ENCODE measurements at places on chromosomes 1 and 21.

DNA sequence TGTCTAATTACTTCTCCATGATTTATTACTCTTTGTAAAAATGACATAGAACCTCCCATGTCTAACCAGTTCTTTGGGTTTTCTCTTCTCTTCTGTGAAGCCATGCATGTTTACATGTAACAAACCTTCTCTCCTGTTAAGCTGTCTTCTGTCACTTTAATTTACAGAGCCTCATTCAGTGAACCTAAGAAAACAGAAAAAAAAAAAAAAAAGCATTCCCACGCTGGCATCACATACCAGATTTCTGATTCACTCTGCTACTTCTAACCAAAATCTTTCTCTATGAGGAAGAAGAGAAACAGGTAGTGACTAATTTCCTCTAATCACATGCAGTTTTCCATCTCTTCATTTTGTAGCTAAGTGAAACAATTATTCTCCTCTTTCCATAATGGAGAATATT lies 141.4 kb upstream of the CXADR start:
- no peak for DNase-seq

DNA sequence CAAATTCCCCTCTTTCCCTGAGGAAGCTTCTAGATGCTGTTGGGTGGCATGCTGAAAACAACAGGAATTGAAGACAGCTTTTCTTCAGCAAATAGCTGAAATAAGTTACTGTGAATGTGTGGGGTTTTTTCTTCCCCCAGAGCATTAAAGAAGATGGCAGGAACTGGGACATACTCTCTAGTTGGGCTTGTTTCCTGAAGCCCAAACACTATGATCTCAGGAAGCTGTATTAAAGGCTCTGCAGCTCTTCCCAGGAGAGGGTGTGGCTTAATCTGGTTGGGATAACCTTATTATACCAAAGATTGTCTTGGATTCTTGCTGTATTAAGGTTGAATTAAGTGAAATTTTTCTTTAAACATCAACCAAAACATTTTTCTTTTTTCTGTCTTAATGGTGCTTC lies 64.9 kb upstream of the LMO4 start:
- no peak for DNase-seq

DNA sequence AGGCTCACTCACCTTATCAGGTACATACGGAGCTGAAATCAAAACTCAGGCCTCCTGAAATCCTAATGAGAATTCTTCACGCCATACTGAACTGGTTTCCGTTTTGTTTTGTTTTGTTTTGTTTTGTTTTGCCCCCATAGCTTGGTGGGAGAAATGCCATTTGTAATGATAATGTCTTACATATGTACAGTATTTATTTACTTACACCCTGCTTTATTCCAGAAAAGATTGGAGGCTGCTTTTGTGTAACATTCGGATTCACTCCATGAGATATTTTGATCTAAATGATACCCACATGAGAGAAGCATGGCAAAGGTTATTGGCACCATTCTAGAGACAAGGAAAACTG lies 84.7 kb downstream of the EPHB2 start:
- no peak for DNase-seq

DNA sequence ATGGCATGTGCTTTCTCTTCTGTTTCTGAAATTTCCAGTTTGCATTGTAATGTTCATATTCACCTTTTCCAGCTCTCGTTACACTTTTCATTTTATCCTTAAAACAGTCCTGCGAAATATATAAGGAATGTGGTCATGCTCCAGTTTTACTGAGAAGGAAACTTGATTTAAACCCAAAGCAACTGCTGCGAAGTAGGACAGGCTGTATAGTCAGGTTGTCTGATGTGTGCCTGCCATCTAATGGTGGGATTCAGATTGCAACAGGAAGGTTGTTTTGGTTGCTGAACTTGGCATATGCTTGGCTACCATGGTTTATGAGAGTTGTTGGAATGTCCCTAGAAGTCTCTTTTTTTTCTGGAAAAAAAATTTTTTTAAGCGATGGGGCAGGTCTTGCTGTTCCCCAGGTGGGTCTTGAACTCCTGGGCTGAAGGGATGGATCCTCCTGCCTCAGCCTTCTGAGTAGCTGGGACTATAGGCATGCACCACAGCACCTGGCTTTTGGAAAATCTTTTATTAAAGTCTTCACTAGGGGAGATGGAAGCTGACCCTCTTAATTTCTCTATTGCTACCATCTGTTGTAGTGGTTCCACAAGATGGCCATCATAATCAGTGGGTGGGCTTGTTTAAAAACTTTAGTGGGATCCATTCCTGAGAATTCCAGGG lies 86.9 kb downstream of the UCK2 start:
- peak; percentile 59 for DNase-seq

DNA sequence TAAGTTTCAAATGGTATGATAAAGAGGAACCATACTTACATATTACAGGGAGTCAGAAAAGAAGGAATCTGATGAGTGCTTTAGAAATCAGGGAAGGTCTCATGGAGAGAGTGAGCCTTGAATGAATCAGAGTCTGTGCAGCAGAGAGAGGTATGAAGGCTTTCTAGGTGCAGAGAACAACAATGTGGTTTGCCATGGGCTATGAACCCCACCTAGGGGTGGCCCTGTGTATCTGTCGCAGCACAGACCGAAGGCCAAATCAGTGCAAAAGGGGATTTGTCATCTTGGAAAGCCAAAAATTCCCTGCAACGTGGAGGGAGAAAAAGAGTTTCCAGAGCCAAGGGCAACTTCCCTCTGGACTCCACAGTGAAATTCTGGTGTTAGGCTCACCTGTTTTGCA lies 3.5 kb downstream of the PAPPA2 start:
- DNase-seq = no peak

GRCh38 chr1:77100875-77101274 lies 118.4 kb downstream of the PIGK start:
- DNase-seq = no peak

DNA sequence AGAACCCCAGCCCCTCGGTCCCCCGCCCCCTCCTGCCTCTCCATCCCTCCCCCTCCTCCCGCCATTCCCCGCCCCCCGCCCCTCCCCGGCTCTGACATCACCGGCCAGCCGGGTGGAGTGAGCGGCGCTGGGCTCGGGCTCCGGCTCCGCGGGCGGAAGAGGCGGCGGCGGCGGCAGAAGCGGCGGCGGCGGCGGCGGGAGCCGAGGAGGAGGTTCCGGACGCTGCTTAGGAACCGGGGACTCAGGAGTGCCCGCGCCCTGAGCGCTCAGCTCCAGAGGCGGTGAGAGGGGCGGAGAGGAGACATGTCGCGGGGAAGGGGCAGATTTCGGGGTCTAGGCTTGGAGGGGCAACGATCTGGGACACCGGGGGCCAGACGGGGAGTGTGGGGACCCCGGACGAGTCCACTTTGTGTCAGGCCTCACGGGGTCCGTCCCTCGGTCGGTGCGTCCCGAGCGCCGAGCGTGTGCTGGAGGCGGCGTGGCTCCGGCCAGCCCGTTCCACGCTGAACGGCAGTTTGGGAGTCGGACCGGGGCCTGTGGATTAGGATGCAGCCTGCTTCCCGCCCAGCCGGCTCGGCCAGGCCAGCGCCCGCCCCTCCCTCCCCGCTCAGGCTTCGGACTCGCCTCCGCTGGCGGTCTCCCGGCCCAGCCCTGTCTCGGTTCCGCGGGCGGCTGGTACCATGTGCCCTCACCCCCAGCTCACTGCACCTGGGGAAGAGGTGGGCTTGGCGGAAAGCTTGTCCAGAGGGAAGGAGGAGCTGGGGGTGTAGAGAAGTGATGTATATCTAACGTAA lies at the start of gene PEA15:
TSS of gene PEA15 (plus strand) at position 143 of the 794 bp plus-strand sequence. CDS start 6,161 bp downstream, outside the sequence.
- peak; percentile 66 for DNase-seq

- no peak for DNase-seq
Observed at GRCh38 chr1:169885207-169885606, 8.5 kb downstream of the SCYL3 start.

DNA sequence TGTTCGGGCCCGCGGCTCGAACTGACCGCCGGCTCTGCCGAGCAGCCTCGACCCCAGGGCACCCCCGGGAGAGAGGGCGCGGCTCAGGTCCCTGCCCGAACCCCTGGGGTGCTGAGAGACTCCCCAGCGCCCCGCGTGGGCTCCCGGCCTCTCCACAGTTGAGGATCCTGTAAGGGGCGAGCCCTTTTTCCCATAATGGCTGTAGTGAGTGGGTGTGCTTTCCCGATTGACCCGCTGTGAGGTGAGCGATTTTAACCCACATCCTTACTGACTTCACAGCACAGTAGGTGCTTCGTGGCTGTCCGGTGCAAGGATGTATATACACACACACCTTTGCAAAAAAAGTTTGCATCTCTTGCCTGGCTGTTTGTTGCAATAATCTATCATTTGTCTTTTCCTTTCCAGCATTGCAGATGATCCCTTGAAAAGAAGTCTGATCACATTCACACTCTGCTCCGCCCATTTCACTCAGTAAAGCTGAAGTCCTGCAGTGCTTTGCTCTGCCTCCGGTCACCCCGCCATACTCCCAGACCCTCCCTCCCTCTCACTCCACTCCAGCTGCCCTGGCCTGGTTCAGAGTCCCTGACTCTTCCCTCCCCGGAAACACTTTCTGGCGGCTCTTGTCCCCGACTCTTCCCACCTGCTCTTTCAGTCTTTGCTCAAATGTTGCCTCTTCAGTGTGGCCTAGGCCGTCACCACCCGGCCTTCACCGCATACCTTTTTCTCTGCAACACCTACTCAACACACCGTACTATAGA lies 955 bp upstream of the UBE2G2 start:
- no peak for DNase-seq

Measured in T-cell (primary cell).